CD4-positive, alpha-beta T cell treated with Interleukin-4 for 4 hours (primary cell): ENCODE measurements at places on chromosomes 1 and 21.
A peak's percentile ranks its signal among the peaks of the same experiment; 100 is the strongest.

DNA sequence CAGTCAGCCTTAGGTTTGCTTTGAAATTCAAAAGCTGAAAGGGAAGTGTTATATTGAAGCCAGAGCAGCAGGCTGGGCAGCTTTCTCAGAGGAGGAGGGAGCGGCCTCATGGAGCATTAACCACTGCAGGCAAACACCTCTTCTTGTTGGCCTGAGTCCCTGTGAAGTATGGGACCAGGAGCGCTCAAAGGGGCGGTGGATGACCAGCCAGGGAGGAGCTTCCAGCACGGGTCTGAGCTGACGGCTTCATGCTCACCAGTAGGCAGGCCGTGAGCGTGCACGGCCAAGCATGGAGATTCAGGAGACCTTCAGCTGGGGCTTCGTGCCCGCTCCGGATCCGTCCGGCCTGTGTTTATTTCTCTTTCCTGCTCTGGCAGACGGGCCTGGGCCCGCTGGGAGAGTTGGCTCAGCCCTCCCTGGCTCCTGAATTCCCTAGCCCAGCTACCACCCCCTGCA is 245.2 kb downstream of the TRABD2B start:
- DNase-seq = no peak

DNA sequence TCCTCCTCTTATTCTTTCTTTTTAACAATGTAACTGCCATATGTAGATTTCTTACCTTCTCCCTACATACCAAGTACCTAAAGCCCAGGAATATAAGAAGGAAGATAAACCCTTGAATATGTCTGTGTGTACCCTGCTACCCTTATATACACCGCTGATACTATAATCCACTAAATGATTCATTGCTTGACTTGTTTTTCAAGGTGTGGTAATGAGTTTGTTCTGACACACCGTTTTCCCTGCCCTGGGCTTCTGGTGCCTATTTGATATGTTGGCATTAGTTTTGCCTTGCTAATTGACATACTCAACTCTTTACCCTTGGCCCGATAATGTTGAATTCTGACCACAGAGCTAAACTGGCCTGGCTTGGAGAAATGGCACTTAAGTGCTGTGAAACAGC is 64.3 kb downstream of the IL23R start:
- DNase-seq = no peak

DNA sequence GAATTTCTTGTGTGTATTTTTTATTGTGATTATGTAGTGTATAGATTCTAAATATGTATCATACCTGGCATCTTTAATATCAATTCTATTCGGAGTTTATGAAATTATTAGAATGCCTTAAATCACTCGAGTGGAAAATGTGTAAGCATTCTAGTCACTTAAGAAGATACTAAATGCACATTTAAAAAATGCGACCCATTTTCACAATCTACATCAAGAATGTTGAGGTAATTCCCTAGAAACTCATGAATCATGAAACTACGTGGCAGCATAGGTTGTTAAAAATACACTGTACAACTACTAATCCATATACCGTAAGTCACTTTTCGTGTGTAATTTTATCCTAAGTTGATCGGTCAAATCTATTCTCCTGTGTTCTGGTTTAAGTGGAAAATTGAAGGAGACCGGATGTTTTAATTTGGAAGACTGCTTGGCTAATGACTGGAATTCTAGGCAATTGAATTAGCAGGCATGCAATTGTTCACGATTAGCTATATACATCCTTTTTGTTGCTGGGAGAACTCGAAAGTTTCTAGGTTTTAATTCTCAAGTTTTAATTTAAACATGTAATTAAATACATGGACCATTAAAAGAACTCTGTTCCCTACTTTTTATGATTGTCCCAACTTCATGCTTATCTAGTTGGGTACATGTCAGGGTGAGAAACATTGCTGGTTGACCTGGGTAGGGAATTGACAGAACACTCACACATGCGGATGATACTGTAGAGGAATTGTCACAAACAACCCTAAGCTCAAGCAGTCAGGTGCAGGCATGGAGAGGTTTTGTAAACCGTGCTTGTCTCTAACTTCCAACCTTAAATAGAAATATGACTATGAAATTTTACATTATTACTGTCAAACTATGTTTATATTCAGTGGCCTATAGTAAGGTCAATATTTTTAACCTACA is 6.6 kb downstream of the ZBTB18 start:
- no peak for DNase-seq

DNA sequence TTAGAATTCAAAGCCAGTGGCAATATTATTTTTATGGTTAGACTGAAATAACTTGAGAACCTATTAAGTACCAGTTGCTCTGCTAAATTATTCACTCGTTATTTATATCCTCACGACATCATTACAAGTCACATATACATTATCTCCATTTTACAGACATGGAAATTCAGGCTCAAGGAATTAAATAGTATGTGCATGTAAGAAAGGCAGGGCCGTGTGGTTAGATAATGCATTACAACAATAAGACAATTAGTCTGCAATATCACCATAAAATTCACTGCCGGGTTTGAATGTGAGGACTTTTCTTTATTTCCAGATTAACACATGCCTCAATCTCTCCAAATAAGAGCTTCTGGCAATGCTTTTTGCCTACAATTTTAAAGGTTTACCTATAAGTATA is 523.4 kb downstream of the PTBP2 start:
- no peak for DNase-seq

DNA sequence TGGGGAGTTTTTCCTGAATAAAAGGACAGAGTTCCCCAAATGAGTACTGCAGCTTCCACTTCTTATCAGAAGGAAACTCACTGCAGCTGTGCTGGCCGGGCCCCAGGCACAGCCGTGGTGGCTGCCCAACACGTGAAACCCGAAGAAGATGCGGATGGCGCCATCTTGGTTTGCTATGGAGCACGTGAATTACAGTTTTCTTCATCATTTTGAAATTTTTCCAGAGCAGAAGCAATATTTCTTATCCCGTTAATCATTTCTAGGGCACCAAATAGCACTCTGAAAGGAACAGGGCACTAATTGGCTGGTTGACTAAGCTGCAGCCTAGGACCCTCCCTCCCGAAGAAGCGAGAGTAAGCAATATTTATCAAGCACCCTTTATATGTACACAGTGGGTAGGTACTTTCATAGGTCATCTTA is 63.2 kb upstream of the EPS8L3 start:
- DNase-seq = no peak

GRCh38 chr1:182083851-182084486 is 22.5 kb upstream of the ZNF648 start:
- DNase-seq = no peak

DNA sequence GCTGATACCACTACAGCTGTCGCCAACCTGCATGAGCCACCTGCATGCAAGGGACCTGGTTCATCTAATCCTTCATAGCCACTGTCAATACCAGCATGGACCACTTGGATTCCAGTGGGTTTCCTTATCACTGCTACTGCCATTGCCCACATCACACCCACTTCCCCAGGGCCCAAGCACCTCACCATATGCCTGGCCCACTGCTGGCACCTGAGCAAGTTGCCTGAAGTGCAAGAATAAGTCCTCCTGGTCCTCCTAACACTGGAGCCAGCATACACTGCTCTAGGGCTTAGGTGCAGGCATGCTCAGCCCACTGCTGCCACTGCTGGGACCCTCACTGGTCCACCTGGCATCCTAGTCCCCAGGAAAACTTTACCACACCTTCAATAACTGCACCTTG is 1136.8 kb upstream of the ADGRL4 start:
- DNase-seq = no peak

DNA sequence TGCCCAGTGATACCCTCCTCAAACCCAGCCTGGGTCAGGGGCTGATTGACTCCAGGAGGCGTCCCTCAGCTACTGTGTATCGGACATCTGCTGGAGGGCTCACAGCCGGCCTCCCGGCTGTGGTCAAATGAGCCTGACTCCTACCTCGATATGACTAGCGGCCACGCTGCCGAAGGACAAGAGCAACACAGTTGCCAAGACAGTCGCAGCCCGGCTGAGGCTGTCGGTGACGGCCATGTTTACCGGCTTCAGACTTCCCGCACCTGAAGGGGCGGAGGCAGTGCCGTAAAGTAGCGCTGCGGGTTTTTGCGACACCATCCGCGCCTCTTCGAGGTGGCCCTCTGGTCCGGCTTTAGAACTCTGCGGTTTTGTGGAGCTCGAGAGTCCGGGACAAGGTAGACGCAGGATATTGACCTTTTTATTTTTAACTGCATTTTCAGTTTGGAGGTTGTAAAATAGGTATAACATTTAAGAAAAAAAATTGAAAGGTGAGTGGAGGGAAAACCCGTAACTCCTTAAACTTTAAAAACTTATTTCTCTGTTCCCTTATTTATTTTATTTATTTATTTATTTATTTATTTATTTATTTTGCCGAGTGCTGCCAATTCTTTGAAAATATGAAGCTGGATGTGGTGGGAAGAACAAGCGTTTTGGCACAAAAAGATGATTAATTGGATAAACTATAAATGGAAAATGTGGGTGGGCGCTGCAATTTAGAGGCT is at the start of gene PIGK:
PIGK (minus strand) TSS at position 265 of the 722 bp plus-strand sequence; CDS start at position 237, 28 bp downstream.
- peak; percentile 89 for DNase-seq

DNA sequence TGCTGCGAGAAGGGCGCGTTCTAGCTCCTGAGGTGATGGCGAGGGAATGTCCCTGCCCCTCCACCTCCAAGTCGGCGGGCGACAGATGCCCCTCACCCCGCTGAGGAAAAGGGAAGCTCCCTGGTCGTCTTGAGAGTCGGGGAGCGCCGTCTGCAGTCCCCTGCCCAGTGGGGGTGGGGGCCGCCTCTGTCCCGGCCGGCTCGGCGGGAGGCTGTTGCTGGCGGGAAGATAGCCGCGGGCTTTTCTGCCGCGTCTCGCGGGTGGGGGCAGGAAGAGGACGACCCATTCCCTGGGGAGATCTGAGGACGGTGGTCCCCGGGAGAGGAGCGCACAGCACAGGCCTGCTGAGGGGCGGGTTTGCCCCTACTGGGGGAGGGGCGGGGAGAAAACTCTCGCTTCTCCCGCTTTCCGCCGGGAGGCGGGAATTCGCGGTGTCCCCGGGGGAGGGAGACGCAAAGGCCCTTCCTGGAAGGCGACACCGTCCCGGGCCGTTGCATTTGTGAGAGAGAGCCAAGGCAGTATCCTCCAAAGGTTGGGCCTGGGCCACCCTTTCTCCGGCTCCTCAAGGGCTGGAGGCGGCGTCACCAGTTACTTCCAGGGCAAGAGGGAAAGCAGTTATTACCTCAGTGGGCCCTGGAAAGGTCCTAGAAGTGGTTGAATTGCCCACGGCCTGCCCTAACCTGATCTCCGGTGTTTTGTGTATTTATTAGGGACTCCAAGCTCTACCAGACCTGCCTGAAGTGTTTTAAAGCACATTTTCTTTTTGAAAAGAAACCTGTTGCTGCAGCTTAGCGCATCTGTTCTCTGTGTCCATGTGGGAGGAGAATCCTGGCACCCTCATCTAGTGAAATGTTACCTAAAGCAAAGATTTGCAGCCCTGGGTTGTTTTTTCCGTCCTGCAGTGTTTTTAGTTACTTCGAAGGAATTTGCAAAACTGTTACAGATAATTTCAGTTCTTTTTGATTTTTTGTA is 648 bp downstream of the S100PBP start:
- DNase-seq = no peak

DNA sequence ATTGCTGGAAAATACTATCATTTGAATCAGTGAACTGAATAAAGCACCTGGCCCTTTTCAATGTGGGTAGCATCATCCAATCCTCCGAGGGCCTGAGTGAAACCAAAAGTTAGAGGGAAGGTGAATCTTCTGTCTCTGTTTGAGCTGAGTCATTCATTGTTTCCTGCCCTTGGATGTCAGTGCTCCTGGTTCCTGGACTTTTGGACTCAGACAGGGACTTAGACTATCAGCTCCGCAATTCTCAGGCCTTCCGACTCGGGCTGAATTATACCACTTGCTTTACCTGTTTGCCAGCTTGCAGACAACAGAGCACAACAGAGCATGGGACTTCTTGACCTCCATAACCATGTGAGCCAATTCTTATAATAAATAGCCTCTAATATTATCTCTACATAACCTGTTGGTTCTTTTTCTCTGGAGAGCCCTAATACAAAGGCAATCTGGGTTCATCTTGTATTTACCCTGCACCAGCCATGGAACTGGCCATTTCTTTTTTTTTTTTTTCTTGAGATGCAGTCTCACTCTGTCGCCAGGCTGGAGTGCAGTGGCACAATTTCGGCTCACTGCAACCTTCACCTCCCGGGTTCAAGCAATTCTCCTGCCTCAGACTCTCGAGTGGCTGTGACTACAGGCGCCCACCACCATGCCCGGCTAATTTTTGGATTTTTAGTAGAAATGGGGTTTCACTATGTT is 19.2 kb upstream of the VASH2 start:
- DNase-seq = no peak

DNA sequence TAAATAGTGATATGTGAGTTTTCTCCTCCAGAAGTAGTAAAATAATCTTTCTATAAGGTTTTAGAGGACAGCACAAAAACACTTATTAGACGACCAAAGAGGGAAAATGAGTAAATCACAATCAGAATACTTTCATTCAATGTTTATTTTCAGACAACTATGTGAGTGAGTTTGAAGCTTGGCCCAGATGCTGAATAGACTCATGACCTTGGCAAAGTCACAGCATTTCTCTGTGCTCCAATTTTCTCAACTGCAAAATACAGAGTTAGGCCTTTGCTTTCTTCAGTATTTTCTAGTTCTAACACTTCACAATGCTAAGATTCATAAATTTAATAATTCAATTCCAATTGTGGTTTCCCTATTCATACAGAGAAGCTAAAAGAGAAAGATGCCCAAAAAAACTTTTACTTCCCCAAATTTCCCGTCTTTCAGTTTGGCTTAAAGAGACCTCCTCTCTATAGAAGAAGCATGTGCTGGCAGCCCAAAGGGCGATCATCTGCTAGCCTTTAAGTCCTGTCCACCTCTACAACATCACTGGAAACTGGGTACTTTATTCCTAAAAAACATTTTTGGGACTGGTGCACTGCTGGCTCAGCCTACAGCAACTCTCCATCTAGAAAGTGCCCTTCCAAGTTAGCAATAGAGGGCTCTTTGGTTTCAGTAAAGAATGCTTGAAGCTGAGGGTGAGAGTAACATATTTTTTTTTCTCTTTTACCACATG is 116.8 kb upstream of the GORAB start:
- no peak for DNase-seq

DNA sequence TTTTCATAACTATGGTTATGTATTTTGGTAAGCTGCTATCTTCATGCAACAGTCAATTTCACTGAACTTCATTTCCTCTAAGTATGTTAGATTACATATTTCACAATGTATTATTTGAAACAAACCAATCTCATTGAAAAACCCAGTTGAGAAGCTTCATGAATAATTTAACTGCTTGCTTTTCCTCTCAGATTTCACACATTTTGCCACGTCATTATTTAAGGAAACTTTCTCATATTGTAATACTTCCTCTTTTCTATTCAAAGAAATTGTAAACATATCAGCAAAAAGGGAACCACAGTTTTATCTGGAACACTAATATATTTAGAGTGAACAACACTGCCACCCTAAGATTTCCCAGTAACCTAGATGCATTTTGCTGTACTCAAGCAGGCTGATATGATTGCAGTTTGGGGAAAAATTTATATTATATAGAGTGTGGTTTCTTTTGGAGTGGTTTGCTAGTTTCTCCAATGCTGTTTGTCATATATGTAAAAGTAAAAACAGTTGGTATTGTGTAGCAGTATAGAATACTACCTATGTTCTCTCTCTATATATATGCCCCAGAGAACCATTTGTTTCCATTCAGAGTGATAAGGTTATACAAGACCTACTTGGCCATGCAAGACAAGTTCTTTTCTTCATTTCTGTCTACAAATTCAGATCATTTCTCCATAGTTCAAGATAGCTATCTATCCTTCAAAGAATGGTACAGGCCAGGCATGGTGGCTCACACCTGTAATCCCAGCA is 28.4 kb upstream of the AHCTF1 start:
- DNase-seq = peak; percentile 20

- DNase-seq = no peak
Measured at GRCh38 chr1:84912726-84913554, 19.9 kb upstream of the LPAR3 start.

GRCh38 chr1:233389169-233389568 is 61.6 kb downstream of the MAP3K21 start:
- no peak for DNase-seq
